ENCODE measurements at places on chromosomes 13 and 19. TPM values are rescaled to one million over a fixed set of nuclear protein-coding genes. Genes with fewer than 3 reads are reported as not detected.
A peak's percentile ranks its signal among the peaks of the same experiment; 100 is the strongest.

- DNase-seq = peak; percentile 35
Measured at GRCh38 chr13:77516342-77516789, 19.1 kb upstream of the SCEL start.

DNA sequence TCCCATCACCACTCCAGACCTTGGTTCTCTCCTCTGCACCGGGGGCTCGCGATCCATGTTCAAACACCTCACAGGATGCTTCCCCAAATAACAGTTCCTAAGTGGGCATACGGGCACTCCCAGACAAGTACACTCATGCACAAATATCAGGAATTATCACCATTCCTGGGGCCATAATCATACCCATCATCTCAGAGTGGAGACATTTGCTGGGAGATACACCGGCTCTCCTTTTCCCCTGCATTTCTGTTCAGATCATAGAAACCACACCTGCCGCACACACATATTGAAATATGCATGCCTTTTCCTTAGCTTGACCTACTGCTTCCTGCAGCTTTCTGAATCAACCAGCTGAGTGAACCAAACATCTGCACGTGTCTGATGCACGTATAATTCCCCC, 33.9 kb upstream of the MBNL2 start:
- DNase-seq = no peak

DNA sequence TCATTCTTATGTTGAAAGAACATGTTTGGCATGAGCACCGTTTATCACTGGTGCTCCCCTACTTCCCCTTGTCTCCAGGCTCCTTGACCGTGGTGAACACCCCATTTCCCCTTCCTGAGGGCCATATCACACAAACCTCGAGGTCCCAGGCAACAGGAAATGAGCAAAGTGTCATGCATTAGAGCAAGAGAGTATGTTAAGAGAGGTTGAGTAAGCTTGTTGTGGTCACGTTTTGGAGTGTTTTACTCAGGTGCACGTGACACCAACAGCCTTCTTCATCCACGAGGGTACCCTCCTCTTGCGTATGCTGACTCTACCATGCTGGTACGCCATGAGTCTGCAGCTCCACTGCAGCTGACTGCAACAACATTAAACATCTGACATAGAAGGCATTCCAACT, 482.2 kb upstream of the NBEA start:
- DNase-seq = peak; percentile 13

Gene IL17D
- 2.2 TPM for total RNA-seq

DNA sequence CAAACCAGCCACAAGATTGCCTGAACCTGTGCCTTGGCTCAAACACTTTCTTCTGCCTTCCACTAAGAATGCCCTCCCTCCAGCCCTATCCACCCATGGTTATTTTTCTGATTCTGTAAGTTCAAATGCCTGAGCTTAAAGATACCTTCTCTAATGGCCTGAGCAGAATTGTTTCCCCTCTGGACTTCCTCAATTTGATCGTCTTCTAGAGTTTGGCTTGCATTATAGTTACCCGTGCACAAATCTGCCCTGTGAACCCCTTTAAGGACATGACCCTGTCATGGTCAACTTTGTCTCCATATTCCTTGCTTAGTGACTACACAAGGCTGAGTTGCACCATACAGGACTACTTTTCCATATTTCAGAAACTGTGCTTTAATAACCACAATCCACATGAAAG, 481.0 kb downstream of the FOXO1 start:
- DNase-seq = no peak

Gene SOHLH2
- total RNA-seq = 1.1 TPM

DNA sequence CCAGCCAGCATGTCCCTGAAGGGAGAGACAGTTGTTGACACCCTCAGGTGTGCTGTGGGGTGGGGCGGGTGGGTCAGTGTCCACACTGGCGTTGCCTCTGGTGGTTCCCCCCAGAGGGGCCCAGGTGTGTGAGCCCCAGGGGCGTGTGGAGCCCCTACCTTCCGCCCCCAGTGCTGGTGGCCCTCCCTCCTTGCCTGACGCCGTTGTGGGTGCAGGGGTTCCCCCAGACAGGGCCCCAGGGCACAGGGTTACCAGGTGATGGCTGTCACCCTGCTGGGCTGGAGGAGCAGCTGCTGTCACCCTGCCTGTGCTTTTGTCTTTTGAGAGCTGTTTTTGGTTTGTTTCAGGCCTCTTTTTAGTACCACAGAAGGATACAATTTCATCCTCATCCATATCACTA, 27.2 kb downstream of the ATP4B start:
- no peak for DNase-seq

GRCh38 chr13:112951674-112952371, 17.2 kb upstream of the MCF2L start:
- DNase-seq = no peak

DNA sequence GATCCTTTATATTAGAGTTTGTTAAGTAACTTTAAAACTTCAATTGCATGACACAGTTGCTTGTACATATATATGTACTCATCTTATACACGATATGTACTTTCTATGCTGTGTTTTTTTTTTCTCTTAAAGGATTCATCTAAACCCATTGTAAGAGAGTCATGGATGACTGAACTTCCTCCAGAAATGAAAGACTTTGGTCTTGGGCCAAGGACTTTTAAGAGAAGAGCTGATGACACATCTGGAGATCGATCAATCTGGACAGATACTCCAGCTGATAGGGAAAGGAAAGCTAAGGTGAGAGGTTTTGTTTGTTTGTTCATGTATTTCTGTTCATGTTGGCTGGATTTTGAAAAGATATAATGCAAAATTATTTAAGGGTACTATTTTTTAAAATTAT, 26.0 kb downstream of the GPALPP1 start:
- no peak for DNase-seq

DNA sequence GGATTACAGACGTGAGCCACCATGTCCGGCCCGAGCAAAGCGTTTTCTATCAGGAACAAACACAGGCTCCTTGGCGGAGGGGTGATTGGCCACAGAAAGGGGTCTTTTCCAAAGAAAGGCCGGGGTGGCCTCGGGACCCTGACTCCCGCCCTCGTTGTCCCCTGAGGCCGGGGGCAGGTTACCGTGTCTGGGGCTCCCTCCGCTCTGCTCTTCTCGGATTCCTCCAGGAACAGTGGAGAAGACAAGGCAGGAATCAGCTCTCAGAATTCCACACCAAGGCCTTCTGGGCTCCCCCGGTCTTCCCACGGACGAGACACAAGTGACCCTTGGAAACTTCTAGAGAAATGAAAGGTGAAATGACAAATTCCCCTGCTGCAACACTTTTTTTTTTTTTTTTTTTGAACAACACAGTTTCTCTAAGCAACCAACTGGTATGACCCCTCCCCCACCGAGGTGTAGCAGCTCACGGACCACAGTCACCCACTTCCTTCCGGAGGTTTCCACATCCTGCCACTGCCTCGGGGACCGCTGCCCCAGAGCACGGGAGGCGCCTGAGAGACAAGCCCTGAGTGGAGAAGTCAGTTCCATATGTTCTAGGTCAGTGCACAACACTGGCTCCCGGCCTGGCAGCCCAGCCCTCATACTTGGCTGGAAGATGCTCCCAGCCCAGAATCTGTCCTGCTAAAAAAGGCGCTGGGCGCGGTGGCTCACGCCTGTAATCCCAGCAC, 11.0 kb downstream of the MOB3A start:
- peak; percentile 63 for DNase-seq

DNA sequence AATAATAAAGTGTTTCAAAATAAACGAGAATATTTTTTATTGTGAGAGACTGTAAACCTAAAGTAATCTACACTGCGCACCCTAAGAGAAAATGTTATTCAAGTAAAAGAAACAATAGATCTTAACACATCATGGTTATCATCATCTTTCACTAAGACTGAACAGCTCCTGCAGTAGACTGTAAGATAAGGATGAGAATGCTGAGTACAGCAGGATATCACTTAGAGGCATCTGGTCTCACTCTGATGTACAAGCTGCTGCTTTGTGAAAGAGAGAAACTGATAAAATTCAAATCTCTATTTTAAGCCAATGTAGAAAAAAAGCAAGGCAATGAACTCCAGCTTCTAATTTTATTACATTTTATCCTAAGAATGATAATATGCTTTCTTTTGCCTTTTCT, 261.7 kb upstream of the HTR2A start:
- no peak for DNase-seq

- no peak for DNase-seq
Measured at GRCh38 chr13:88461272-88462009, 790.3 kb downstream of the SLITRK5 start.

- no peak for DNase-seq
Measured at GRCh38 chr19:1862424-1863327, 703 bp downstream of the KLF16 start.
